ENCODE measurements at places on chromosomes 7 and 10.

DNA sequence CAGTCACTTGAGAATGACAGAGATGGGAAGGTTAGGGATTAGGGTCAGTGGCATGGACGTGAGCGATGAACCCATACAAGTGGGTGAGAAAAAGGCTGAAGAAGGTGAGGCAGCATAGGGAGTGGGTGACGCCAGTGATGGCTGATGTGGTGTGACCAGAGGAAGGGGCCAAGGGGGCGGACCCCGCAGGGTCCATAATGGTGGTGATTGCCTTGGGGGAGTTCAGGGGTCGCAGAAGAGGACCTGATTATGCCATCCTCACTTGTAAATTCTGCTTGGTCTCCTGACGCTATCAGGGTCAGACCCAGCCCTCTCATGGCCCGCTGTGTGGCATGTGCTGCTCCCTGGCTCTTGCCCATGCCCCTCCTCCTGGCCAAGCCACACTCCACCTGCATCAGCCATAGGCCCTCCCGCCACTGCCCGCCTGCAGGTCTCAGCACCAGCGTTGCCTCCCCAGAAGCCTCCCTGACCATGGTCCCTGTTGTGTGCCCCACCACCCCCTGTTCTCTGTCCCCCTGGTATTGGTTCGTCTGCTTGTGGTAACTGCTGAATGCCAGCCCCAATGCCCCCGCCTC is 235.7 kb downstream of the EBF3 start:
- DNase-seq = no peak

- no peak for DNase-seq
Observed at GRCh38 chr10:31549896-31550295, 230.9 kb downstream of the ZEB1 start.

- no peak for DNase-seq
Observed at GRCh38 chr7:14637968-14638367, 264.6 kb downstream of the DGKB start.

- DNase-seq = no peak
Observed at GRCh38 chr10:36026656-36027390, 384.7 kb upstream of the FZD8 start.

DNA sequence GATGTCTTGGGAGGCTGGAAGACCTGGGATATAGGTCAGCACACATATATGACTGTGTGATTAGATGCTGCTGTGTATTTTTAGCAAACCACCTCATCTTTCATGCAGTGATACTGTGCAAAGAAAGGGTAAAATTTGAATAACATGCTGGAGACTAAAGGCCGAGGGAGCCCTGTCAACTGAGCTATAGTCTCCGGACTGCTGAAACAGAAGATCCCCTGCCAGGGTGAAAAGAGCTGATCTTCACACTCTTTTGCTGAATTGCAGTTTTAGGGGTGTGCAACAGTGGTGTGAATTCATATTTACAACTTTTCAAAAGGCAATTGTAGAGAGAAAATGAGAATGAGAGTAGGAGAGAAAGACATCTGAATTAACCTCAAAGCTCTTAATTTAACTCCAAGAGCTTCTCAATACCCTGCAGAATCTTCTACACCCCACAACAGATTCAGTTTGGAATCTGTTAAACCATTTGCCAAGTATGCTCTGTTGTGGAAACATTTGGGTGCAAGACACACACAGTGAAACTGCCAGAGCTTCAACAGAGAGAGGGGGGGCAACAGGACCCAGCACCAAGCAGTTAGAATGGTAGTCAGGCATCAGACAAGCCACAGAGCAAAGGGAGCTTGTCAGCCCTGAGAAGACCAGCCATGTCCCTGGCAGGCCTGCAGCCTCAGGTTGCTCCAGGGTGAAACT is 190.1 kb upstream of the STK17A start:
- DNase-seq = no peak

DNA sequence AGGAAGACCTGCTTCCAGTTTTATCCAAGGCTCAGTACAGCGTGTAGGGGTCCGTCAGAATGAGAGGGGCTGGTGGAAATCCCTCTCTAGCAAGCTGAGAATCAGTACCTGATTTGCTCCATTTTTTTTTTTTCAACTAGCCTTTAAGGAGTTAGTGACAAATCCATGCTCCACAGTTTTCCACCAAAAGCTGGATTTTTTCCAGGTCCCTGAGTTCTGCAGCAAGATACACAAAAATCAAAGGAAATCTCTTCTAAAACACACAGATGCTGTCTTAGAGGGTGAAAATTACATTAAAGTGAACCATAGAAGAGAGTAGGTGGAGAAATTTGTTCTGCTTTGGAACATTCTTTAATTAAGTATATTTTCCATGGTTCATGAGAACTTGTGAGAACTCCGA is 30.4 kb downstream of the MDFIC start:
- DNase-seq = no peak

DNA sequence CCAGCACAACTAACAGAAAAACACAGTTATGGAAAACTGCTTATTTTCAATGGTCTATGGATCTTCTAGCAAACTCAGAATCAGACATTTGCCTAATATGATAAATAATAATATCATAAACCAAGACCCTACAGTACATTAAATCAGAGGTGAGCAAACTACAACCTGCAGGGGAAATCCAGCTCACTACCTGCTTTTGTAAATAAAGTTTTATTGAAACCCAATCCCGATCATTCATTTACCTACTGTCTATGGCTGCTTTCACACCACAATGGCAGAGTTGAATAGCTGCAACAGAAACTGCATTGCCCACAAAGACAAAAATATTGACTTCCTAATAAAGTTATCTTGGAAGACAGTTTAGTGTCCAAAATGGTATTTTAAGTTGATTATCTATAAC is 108.5 kb downstream of the ELAPOR2 start:
- DNase-seq = no peak

- no peak for DNase-seq
Observed at GRCh38 chr10:122845783-122846332, at the start of gene CUZD1. CUZD1 (minus strand) TSS chr10:122845857; CDS start chr10:122845843, 14 bp downstream.

DNA sequence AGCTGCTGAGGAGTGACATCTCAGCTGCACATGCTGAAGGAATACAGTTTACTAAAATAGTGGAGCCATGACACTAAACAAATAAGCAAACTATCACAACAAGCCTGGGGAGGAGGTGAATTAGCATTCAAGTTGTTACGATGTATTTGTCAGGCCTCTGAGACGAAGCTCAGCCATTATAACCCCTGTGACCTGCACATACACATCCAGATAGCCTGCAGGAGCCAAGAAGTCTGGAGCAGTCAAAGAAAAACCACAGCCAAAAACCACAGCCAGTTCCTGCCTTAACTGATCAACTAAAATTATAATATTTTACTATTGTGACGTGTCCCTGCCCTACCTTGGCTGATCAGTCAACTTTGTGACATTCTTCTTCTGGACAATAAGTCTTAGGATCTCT is 68.6 kb downstream of the NSUN6 start:
- no peak for DNase-seq

- no peak for DNase-seq
Observed at GRCh38 chr10:76408646-76409045, 977.2 kb downstream of the LRMDA start.

GRCh38 chr7:83469491-83469890 is 179.4 kb downstream of the SEMA3E start:
- no peak for DNase-seq

DNA sequence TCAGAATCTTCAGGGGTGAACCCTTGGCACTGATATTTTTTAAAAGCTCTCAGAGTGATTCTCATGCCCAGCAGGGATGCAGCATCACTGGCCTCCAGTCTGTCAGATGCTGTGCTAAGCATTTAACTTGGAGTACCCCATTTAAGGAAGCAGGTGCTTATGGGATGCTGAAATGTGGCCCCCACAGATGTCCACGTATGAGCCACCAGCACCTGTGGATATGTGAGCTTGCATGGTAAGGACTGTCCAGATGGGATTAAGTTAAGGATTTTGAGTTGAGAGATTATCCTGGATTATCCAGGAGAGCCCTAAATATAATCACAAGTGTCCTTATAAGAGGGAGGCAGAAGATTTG is 17.7 kb downstream of the CHST3 start:
- DNase-seq = no peak

DNA sequence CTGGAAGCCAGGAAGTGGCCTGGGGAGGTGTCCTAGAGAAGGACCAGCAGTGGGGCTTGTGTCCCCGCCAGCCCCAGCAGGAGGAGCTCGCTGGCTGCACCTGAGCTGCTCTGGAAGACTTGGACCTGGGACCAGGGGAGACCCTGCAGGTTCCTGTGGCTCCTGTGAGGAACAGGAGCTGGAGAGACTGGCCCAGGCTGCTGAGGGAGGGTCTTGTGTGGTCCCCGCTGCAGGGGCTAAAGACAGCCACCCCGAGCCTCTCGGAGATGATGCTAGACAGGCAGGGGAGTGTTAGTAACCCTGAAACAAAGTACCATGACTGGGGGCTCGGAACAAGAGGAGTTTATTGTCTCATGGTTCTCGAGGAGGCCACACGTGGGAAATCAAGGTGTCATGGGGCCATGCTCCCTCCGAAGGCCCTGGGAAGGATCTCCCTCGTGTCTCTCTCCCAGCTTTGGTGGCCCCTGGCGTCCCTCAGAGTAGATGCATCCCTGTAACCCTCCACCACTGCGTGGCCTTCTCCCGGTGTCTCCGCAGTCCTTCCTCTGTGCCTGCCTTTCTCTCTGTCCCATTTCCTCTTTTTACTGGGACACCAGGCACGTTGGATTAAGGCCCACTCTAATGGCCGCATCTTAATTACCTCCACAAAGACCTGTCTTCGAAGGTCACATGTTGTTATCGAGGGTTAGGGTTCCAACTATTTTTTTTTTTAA is 348.4 kb downstream of the GLRX3 start:
- no peak for DNase-seq

- DNase-seq = peak; percentile 18
Observed at GRCh38 chr10:124369986-124370385, 48.7 kb downstream of the OAT start.

DNA sequence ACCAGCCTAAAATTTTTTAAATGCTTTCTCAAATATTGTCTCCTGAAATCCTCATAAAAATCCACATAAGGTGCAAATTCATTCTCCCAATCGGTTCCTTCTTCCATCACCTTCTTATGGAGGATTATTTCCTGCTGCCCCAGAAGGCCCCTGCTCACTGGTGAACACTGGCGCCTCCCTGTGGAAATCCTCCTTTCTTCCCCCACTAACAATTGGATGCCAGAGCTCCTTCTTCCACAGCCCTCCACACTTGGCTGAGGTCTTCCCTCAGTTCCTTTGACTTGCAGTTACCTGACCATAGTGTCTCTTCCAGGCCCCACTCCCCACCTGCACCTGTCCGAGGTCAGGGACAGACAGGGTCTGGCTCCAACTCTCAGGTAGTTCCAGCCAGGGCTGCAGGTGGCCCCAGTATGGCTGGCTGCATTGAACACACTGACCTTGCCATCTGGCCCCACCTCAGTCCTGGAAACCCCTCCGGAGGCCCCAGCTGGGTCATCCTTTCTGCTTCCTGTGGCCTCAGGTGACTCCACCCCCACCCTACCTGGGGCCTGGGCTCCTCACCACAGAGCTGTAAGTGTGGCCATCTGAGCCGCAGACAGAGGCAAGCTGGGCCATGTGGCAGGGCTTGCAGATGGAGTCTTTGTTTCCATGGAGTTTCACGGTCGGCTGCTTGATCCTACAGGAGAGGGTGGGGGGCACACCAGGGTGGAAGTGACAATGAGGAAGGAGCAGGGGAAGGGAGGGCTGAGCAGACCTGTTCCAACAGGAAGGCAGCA is 18.4 kb downstream of the SPOCK2 start:
- DNase-seq = no peak

DNA sequence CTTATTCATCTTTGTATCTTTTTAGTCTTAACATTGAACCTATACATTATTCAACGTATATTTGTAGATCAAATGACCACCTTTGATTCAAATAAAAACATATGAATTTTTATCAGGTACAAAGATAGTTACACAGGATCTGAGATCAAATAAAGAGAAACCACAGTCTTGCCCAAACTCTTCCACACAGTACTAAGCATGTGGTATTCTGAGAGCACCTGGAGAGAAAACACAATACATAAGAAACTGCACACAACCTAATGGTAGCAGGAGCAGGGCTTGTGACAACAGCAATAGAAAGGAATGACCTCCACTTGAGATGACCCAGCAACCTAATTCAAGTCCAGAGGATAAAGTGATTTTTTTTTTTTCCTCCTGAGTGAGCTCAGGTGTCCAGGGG is 6.5 kb upstream of the WASL start:
- no peak for DNase-seq

- DNase-seq = no peak
Observed at GRCh38 chr7:151058781-151059366, 515 bp upstream of the SLC4A2 start.

- no peak for DNase-seq
Observed at GRCh38 chr10:54900584-54900983, 99.6 kb upstream of the PCDH15 start.

- DNase-seq = no peak
Observed at GRCh38 chr7:48741545-48741944, 182.8 kb upstream of the CDC14C start.

DNA sequence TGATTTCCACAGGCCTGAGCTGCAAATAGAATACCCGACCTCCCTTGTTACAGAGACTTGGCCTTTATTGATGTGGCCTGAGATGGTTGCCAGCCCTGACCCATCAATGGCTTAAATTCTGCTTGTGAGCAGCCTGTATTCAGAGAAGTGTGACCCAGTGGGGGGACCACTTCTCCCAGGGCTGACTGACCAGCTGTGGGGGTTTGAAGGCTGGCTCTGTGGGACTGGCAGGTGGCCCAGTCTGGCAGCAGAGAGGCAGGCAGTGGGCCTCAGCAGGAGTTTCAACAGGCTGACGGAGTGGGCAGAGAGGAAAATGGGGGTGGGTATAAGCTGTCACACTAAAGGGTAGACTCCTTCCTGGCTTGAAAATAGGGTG is 12.2 kb upstream of the PPIF start:
- DNase-seq = peak; percentile 93

- DNase-seq = no peak
Observed at GRCh38 chr7:151834271-151835035, 42.5 kb downstream of the PRKAG2 start.

DNA sequence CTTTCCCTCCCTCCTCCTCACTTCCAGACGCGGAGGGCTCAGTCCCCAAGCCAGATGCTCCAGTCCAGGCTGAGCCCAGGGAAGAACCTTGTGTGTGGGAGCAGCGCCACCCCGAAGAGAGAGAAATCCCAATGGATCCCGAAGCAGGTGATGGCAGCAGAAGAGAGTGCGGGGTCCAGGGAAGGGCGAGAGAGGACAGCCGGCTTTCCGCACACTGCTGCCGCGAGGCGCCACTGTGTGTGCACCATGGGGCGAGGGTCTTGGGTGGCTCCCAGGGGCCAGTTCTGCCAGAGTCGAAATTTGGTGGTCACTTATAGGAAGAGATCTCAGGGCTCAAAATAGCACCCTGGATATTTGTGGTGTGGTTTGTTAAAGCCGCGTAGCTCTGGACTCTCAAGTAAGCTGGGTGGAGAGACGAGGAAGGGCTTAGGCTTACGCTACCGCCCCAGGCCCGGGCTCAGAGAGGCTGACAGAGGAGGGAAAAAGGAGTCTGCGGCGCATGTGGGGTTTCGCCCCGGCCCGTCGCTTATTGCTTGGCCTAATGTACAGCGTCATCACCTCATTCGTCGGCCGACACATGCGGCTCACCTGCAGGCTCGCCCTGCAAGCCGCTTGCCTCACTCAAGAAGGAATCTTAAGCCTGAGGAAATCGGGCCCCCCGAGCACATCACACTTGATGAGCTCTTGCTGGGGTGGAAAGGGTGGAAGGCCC is 12.1 kb downstream of the ZNF282 start:
- no peak for DNase-seq

GRCh38 chr7:101998029-101998905 is 180.8 kb downstream of the CUX1 start:
- DNase-seq = no peak

- no peak for DNase-seq
Observed at GRCh38 chr7:47510192-47510591, 71.7 kb downstream of the TNS3 start.
